Ovary (tissue), 10 donors: ENCODE measurements at places on chromosomes 2 and 18.

DNA sequence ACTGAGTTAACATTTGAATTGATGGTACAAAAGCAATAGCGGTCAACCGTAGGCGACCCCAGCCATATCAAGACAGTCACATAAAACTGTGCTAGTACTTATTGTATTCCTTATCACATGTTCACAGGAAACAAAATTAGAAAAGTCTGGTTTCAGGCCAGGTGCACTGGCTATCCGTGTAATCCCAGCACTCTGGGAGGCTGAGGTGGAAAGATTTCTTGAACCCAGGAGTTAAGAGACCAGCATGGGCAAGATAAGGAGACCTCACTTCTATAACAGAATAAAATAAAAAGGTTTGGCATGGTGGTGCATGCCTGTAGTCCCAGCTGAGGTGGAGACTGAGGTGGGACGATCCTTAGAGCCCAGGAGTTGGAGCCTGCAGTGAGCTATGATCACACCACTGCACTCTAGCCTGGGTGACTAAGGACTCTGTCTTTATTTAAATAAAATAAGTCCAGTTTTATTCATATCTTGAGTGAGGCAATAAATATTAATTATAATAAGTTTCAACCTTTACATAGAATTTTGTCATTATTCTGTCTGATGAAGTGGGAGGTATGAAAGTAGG lies 84.1 kb upstream of the RGPD4 start:
- no peak for DNase-seq

GRCh38 chr18:64090876-64091275 lies 58.0 kb downstream of the LINC00305 start:
- no peak for DNase-seq

- no peak for DNase-seq
Observed at GRCh38 chr2:196160101-196160500, 11.3 kb downstream of the STK17B start.

- no peak for DNase-seq
Observed at GRCh38 chr2:212037062-212037461, 501.5 kb downstream of the ERBB4 start.

- DNase-seq: no peak
Observed at GRCh38 chr2:48414980-48415835, 114.7 kb upstream of the STON1 start.

- DNase-seq: no peak
Observed at GRCh38 chr2:4965556-4966320, 726.4 kb upstream of the SOX11 start.
